Activated CD4-positive, alpha-beta T cell treated with anti-CD3 and anti-CD28 coated beads, Interleukin-2, amount 10 ng/mL, durations not matched to agents 7 days and 5 days (primary cell): ENCODE measurements at places on chromosomes 3 and 15. TPM values are rescaled to one million over a fixed set of nuclear protein-coding genes. Genes with fewer than 3 reads are reported as not detected.

- H3K27me3 ChIP-seq: no peaks in the 10 kb centered on the region
- H3K4me3 ChIP-seq: no peak overlapping the region
- H3K27ac ChIP-seq: no peak overlapping the region
Measured at GRCh38 chr15:89860891-89861290, 32.9 kb downstream of the AP3S2 start.

DNA sequence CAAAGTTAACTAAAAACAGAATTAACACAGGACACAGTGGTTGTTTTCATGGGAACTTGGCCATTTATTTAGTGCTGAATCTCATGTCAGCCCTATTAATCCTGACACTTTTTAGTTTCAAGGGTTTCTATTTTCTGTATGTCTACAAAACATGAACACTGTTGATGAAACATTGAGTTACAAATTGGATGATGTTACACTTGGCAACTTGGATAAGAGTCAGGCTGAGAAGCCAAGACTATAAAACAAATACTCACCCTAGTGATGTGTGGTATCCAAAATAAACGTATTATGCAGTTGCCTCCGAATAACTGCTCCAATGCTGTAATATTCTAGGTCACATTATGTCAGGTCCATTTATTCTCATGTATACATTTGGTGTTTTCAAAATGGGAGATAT lies 349.6 kb downstream of the ZIC1 start:
- H3K4me1 ChIP-seq: no peaks in the 10 kb centered on the region
- H3K27ac ChIP-seq: no peak overlapping the region
- H3K36me3 ChIP-seq: no peaks in the 10 kb centered on the region
- H3K27me3 ChIP-seq: no peaks in the 10 kb centered on the region

DNA sequence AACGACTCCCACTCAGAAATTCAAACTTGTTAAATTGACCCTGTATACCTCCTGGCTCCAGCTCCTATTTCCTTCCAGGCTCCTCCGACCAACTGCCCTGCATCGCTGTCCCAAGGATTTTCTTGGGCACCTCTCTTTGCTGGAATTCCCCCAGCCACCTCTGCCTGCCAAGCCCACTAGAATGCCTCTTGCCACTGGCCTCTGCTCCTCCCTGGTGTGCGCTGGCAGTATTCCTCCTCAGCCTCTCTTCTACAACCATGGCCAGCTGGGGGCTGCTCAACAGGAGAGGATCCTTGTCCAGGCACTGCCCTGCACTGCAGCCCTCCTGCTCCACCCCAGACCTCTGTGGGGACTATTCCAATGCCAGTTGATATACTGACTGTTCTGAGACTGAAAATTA lies 7.4 kb downstream of the WNT7A start:
- no peak overlapping the region for H3K4me3 ChIP-seq
- H3K27ac ChIP-seq: no peak overlapping the region
- no peaks in the 10 kb centered on the region for H3K36me3 ChIP-seq

- H3K27me3 ChIP-seq: peaks cover 18% of the 10 kb centered on the region
- no peaks in the 10 kb centered on the region for H3K4me1 ChIP-seq
- H3K27ac ChIP-seq: no peak overlapping the region
- no peaks in the 10 kb centered on the region for H3K36me3 ChIP-seq
- H3K4me3 ChIP-seq: no peak overlapping the region
Measured at GRCh38 chr3:184405075-184406030, 25.5 kb downstream of the CHRD start.

DNA sequence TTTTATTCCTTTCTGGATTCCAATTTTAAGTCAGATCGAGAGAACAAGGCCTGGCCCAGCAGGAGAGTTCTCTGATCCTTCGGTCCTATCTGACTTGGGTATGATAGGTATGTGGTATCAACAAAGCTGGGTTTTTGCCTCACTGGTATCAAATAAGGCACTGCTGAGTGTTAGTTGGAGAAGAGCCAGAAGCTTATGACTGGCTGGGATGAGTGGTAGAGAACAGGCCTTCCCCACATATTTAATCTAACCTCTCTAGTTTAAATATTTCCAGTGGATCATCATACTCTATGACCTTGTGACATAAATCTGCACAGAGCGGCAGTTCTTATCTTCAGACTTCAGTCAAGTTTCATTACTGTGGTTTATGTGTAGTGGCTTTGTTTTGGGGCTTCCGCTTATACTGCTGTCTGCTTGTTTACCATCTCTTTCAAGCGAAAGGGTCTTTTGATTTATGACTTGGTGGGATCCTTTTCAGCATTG lies 164.5 kb downstream of the PTPRG start:
- no peak for DNase-seq
- no peak overlapping the region for H3K27ac ChIP-seq
- H3K4me3 ChIP-seq: no peak overlapping the region
- no peaks in the 10 kb centered on the region for H3K4me1 ChIP-seq
- H3K36me3 ChIP-seq: no peaks in the 10 kb centered on the region

DNA sequence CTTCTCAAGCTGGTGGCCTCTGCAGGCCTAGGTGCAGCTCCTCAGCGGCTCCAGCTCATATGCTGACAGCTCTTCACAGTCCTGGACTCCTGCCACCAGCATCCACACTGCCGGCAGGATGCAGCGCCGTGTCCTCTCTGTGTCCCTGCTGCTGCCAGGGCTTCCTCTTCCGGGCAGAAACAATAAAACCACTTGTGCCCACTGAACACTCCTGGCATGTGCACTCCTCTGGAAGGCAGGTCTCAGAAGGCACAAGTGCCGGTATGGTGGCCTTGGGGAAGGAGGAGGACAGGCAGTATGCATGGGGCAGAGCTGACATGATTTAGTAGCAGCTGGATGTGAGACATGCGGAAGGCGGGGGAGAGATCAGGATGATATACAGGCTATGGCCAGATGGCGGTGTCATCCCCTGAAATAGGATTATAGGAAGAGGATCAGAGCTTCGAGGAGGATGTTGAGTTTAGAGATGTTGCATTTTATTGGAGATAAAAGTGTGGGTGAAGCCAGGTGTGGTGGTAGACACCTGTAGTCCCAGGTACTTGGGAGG lies 7.5 kb upstream of the MAN2A2 start:
- peaks cover 6% of the 10 kb centered on the region for H3K36me3 ChIP-seq
- no peak overlapping the region for H3K27ac ChIP-seq
- H3K4me3 ChIP-seq: no peak overlapping the region
- no peak for DNase-seq

DNA sequence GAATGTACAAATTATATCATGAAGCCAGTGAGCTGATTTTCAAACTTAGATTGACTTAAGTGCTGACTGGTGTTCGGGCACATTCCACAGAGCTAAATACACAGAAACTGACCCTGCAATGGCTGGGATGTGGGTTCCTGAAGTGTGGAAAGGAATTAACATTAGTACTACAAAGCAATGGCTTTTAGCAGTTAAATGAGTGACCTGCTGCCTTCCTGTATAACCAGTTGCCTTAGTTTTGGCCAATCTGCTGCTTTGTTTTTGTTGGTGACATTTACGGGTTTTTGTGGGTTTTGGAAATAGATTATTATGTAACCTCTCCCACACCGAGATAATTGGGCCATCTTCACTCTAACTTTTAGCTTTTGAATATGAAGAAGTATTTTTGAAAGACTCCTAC lies 2.4 kb upstream of the SKIC8 start:
- H3K36me3 ChIP-seq: no peaks in the 10 kb centered on the region
- peaks cover 5% of the 10 kb centered on the region for H3K27me3 ChIP-seq
- H3K4me1 ChIP-seq: peaks cover 26% of the 10 kb centered on the region
- no peak overlapping the region for H3K4me3 ChIP-seq

TRPM1 gene
- total RNA-seq: not detected

WNT5A gene
- not detected for total RNA-seq
